GM12878 (cell line): ENCODE measurements at places on chromosomes 13 and 19.

- DNase-seq = no peak
Measured at GRCh38 chr19:46697204-46697960, 19.5 kb downstream of the PRKD2 start.

GRCh38 chr13:107742544-107742943, 472.8 kb downstream of the LIG4 start:
- no peak for DNase-seq

DNA sequence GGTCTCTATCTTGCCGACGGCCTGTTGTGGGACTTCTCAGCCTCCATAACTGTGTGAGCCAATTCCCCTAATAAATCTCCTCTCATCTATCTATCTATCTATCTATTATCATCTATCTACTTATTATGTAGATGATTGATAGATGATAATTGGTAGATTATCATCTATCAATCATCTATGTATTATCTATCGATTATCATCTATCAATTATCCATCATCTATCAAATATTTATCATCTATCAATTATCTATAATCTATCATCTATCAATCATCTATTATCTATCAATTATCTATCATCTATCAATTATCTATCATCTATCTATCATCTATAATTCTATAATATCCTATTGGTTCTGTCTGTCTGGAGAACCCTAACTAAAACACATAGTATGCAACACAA, 33.5 kb downstream of the CYSLTR2 start:
- DNase-seq = no peak

- DNase-seq = no peak
Measured at GRCh38 chr13:102392481-102393209, 9.2 kb downstream of the FGF14 start.

GRCh38 chr13:47672245-47673008, 328.6 kb downstream of the SUCLA2 start:
- DNase-seq = no peak

DNA sequence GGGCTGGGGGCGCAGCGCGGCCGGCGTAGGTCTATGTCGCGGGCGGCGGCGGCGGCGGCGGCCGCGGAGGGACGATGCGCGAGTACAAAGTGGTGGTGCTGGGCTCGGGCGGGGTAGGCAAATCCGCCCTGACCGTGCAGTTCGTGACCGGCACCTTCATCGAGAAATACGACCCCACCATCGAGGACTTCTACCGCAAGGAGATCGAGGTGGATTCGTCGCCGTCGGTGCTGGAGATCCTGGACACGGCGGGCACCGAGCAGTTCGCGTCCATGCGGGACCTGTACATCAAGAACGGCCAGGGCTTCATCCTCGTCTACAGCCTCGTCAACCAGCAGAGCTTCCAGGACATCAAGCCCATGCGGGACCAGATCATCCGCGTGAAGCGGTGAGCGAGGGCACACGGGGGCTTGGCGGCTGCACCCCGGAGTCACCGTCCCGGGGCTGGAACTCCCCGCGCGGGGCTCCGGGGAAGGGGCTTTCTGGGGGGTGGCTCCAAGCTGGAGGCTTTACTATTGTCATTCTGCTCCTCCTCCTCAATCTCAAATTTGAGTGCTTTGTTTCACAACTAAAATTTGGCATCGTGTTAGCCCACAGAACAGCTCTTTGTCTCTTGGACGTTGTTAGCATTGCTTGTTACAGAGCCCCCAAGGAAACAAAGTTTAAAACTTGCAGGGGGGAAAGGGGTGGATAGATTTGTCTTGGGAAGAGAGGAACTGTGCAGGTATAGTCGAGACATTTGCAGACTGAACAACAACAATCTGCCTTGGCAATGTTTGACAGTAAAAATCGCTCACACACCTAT, 630 bp downstream of the RAP2A start:
- DNase-seq = no peak

GRCh38 chr13:76638181-76638580, 248.0 kb downstream of the KCTD12 start:
- no peak for DNase-seq
